ENCODE measurements at places on chromosomes 6 and 20.

- no peak for DNase-seq
These were observed 8.7 kb upstream of the APCDD1L start for GRCh38 chr20:58523971-58524315.

DNA sequence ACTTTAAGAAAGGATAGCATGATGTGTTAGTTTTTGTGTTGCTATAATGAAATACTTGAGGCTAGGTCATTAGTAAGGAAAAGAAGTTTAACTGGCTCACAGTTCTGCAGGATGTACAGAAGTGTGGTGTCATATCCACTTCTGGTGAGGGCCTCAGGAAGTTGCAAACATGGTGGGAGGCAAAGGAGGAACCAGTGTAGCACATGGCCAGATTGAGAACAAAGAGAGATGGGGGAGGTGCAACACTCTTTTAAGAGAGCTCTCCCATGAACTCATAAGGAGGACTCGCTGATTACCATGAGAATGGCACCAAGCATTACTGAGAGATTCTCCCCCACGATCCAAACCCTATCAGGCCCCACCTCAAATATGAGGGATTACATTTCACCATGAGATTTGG, 265.4 kb downstream of the RIMS1 start:
- DNase-seq = no peak

DNA sequence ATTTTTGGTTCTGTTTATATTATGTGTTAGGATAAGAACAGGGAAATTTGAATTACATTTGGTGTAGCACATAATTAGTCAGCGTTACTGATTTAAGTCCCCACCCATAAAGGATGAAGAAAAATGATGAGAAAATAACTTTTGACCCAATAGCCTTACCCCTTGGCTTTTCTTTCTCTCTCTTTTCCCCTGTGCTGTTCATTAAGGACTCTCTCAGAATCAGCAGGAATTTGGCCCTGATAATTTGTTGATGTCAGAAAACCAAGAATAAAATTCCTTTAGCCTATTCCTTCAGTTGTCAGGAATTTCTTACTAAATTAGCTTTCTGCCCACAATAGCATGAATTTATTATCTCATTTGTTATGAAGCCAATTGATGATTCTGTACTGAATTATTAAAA, 18.5 kb downstream of the PLCB1 start:
- no peak for DNase-seq

GRCh38 chr6:168302534-168302933, 17.0 kb downstream of the DACT2 start:
- DNase-seq = peak; percentile 12

DNA sequence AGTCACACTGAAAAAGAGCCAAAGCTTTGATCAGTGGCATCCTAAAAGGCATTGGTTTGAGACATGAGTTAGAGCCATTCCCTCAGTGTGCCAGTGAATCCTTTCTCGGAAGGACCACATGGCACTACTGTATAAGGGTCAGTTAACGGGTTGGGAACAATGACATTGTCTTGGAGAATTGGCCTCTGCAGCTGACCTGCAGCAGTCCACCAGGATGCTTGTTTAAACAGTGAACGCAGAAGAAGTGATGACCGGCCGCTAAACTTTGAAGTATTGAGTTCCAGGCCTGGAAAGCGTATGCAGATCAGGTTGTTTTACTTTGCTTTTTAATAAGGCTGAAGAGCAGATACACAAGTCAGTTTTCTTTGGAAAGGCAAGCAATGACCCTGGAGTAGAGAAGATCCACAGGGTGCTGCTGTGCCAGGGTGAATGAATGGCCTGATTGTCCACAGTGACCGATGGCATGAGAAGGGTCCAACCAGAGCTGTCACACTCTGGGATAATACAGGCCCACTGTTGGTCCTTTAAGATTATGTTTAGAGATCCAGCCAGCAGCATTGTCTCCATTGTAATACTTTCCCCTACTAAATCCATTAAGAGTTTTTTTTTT, 57.8 kb downstream of the GMPR start:
- DNase-seq = no peak

GRCh38 chr6:11469684-11470083, 67.9 kb upstream of the TMEM170B start:
- DNase-seq = no peak

- no peak for DNase-seq
These were observed 58.9 kb upstream of the LRRC1 start for GRCh38 chr6:53735896-53736295.

DNA sequence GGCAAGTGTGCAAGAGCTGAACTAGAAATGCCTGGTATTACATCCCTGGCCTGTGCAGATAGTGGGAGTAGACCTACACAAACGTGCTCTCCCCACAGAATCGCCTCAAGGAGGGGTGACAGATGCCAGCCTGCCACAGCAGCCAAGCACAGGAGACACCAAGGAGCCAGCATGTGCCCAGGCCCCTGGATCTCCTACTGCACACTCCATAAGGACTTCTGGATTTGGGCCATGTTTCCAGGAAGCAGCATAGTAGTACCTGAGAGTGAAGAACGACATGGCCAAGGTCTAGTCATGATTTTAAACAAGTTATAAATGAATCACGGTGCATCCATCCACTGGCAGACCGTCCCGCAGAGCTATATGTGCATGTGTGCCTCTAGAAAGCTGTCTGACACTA, 232.2 kb downstream of the SYNDIG1 start:
- DNase-seq = no peak

- no peak for DNase-seq
These were observed 32.5 kb downstream of the MYH7B start for GRCh38 chr20:34988191-34988540.

DNA sequence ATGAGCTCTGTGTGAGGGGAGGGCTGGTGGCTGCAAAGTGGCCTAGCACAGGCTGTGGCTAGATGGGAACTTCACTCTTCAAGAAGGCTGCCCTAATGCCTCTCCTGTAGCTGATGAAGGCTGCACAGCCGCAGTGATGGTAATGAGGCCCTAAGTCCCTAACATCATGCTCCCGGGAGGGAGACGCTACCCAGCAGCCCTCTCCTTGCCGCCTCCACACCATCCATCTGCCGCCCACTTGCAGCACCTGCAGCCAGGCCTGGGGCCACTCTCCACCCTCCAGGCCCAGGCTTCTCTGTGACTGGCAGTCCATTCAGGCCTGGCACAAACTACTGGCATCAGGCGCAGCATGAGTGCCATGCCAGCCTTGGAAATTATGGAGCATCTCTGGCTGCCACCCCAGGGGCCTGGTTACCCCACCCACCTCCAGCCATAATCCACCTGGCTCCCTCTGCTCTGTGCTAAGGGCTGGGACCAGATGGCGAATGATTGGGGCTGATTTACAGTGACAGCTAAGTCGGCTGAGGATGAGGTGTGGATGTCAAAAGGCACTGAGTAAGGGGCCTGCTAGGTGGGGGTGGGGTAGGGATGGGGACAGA, 284.2 kb downstream of the LRFN2 start:
- DNase-seq = no peak

GRCh38 chr6:26358511-26358981, 6.5 kb upstream of the BTN3A2 start:
- no peak for DNase-seq

DNA sequence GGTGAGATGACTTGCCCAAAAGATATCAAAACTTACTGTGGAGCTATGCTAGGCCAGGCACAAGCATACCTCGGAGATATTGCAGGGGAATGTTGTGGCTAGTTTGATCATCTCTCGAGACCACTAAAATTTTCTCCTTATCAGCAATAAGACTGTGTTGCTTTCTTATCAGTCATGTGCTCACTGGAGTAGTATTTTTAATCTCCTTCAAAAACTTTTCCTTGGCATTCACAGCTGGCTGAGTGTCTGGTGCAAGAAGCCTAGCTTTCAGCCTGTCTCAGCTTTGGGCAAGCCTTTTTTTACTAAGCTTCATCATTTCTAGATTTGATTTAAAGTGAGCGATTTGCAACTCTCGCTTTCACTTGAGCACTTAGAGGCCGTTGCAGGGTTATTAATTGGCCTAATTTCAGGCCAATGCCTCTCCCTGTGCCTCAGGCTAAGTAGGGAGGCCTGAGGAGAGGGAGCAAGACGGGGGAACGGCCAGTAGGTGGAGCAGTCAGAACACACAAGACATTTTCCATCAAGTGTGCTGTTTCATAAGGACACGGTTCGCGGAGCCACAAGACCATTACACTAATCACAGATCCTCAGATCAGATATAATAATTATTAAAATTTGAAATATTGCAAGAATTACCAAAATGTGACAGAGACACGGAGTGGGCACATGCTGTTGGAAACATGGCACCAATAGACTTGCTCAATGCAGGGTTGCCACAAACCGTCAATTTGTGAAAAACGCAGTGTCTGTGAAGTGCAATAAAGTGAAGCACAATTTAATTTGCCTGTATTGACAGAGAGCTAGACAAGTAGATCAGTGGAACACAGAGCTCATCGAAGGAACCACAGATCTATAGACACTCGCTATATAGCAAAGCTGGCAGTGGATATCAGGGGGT, 106.8 kb upstream of the SIRPG start:
- peak; percentile 64 for DNase-seq

DNA sequence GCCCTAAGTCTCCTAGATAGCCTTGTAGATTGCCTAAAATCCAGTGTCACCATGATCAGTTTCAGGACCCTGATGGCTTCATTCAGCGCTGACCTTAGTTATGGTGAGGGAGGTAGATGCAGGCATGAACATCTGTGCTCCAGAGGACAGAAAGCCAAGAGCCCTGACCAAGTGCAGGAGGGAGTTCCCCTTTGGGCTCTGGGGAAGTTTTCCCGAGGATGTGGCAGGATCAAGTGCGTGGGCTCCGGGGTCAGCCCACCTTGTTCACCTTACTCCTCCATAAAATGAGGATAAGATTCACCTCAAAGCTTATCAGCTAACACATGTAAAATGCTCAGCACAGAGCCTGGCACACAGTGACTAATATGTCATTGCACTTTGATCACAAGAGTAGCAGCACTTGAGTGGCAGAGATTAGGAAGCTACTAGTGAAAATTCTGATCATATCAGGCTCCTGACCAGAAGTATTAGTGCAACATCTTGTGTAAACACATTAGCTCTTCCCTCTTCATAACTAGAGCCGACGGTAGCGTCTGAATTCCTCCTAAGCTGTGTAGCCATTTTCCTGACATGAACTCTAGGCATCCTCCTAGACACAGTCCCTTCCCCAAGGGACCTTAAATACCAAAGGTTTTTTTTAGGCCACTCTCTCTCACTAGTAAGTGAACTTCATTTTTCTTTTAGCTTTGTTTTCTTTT, 125.2 kb downstream of the SULF2 start:
- DNase-seq = no peak

- DNase-seq = no peak
These were observed 22.7 kb upstream of the CTAGE9 start for GRCh38 chr6:131733376-131734016.

DNA sequence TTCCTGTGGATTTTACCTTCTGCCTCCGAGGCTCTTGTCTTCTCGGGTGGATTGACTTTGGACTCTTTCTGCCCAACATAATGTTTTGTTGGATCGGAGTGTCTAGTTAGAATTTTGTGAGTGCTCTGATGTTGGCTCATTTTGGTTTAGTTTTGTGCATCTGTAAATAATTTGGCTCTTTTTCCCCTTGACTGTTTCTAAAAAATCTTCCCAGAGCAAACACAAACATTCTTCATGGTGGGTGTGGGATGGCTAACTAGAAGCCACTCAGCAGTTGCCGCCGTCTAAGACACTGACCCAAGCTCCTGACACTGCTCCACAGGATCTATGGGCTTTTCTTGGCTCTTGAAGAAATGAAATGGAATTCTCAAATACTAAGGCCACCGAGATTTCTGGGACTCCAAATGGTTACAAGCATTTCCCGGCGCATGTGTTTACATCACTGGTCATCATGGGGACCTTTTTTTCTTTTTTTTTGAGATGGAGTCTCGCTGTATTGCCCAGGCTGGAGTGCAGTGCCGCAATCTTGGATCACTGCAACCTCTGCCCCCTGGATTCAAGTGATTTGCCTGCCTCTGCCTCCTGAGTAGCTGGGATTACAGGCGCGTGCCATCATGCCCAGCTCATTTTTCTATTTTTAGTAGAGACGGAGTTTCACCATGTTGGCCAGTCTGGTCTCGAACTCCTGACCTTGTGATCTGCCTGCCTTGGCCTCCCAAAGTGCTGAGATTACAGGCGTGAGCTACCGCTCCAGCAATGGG, 92.0 kb upstream of the FRMD1 start:
- DNase-seq = no peak

GRCh38 chr6:38155144-38155543, 335.6 kb downstream of the ZFAND3 start:
- no peak for DNase-seq

DNA sequence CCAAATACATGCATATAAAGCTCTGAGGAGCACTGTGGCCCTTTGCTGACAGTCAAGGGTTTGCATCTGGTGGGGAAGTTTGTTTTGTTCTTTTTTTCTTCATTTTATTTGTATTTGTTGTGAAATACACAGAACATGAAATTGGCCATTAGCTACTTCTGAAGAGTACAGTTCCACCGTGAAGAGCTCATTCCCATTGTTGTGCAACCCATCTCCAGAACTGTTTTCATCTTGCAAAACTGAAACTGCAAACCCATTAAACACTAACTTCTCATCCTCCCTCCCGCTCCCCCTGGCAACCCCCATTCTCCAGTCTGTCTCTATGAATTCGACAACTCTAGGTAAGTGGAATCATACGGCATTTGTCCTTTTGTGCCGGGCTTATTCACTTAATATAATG, 231.3 kb downstream of the TFAP2C start:
- no peak for DNase-seq

DNA sequence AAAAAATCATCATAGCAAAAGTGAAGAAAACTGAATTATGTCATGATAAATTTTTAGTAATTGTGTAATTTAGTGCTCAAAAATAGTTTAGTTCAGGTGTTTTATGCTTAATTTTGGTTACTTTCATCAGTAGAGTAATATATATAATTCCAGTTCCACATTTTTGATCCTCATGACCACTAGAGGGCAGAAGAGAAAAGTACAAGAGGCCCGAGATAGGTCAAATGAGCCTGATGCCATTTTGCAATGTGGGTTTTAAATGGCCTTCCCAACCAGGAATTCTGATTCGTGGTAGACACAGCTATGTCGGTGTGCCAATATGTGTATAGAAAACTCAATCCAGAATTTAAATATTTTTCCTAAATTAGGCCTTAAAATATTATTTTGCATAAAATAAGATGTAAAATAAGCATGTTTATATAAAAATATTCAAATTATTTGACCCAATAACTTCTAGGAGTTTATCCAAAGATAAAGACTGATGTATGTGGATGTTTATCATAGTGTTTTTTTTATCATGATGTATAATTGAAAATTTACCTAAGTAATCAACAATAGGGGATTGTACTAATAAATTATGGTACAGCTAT, 159.7 kb upstream of the RPS6KA2 start:
- DNase-seq = peak; percentile 62

GRCh38 chr20:37977786-37978185, 55.5 kb downstream of the TTI1 start:
- DNase-seq = no peak

GRCh38 chr6:53704700-53705099, 39.1 kb upstream of the KLHL31 start:
- DNase-seq = no peak

All from NCI-H510A treated with DMSO at 0.1 percent for 48 hours (cell line).